Activated CD8-positive, alpha-beta memory T cell treated with anti-CD3 and anti-CD28 coated beads for 1 hour (primary cell): ENCODE measurements at places on chromosomes 3 and 15.

DNA sequence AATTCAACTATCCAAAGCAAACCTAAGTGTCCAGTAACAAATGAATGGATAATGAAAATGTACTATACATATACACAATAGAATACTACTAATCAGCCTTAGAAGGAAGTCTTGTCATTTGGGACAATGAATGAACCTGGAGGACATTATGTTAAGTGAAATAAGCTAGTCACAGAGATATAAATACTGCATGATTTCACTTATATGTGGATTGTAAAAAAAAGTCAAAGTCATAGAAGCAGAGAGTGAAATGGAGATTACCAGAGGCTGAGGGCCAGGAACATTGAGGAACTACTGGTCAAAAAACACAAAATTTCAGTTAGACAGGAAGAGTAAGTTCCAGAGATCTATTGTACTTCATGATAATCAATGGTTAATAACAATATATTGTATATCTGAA lies 33.6 kb downstream of the MYO5A start:
- DNase-seq = no peak

- no peak for DNase-seq
These were observed 75.0 kb downstream of the PEX5L start for GRCh38 chr3:179961703-179962078.

DNA sequence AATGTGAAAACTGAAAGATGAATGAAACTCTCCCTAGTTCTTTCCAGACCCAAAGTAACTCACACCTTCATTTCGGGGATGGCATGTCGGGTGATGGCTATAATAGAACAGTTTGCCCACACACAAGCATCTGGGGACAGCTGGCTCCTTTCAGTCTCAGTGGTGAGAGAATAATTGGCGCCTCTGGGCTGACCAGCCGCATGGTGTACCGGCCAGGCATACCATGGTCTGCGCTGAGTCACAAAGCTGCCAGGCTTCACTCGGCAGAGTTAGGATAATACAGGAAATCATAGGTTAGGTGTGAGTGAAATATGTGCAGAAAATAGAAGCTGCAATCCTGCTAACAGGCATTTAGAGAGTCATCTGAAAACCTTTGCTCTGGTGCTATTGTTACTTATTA lies 80.4 kb upstream of the IGF1R start:
- DNase-seq = no peak

DNA sequence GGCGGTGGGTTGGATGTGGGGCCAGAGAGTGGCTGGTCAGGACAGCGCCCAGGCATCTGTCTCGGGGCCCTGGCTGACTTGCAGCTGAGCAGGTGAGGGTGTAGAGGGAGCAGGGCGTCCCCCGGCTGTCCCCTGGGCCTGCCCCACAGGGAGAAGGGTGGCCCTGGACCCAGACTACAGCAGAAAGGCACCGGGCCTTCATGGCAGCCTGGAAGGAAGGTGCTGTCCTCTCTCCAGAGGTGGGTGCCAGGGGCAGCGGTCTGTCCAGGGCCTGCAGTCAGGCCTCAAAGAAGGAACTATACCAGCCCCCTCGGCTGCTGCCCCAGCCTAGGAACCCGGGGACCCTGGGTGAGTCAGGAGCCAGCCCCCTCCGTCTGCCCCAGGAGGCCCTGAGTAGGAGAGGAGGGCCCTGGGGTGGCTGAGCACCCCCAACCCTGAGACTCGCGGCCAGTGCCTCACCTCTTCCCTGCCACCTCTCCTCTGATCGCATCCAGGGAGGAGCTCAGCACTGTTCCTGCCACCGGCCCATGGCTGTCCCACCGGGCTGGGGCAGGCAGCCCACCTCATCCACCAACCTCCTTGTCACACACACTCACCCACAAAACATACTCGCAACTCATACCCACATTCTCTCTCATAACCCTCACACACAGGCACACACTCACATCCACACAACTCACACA lies 133.5 kb downstream of the FBLN2 start:
- no peak for DNase-seq

DNA sequence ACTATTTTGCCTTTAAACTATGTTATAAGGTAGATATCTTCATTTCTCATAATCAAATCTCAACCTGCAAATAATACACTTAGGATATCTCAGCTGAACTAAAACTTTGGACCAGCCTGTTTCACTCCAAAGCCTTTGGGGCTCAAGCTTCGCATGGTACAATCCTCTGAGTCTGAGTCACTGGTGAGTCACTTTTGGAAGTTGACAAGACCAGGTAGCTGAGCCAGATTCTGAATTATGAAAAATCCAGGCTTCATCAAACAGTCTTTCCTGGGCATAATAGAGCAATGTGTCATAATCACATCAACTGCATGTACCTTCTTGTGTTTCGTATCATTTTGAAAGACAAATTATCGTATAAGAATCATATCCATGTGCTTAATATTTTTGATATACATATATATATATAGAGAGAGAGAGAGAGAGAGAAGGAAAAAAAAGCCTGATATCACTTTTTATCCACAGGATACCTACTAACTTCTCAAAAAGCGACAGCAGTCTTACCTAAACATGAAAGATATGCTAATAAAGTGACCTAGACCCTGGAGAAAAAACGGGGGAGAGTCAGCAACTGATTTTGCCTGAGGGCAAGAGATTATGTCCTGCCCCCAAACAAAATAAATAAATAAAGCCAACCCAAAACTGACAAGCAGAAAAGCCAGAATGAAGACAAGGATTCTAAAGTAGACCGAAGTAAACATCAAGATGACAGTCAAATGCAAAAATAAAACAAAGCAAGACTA lies 263.9 kb upstream of the TGFBR2 start:
- DNase-seq = no peak

DNA sequence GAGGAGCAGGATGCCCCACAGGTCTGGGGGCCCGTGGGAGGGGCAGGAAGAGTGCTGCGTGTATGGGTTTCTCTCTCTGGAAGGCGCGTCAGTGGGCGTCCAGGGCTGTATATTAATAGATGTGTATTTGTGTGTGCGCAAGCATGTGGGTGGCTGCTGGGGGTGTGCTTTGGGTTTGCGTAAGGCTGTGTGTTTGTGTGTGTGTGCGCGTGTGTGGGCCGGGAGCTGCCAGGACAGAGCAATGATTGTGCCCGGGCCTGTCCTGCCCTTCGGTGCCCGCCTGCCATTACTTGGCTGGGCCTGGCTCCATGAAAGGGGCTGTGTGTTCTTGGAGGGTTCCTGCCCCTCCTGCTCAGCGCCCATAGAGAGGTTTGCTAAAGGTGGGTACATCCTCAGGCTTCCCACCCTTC lies 16.3 kb downstream of the CSPG4 start:
- no peak for DNase-seq

DNA sequence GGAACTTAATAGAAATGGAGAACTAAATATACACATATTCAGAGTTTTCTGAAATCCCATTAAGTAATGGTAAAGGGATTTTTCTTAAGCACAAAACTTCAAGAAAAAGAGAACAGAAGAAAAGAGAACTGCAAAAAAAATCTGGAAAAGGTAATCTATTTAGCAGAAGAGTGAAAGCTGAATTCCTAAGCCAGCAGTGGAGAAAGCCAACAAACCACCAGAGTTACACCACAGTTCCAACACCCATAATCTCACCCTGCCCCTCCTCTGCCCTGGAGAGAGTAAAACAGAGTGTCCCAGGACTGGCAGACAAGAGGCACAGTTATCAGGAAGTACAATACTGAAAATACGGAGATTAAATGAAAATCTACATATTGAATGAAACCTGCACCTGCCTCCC lies 29.4 kb downstream of the TP53BP1 start:
- DNase-seq = no peak

- DNase-seq = no peak
These were observed 6.0 kb downstream of the CTSH start for GRCh38 chr15:78938658-78939488.

DNA sequence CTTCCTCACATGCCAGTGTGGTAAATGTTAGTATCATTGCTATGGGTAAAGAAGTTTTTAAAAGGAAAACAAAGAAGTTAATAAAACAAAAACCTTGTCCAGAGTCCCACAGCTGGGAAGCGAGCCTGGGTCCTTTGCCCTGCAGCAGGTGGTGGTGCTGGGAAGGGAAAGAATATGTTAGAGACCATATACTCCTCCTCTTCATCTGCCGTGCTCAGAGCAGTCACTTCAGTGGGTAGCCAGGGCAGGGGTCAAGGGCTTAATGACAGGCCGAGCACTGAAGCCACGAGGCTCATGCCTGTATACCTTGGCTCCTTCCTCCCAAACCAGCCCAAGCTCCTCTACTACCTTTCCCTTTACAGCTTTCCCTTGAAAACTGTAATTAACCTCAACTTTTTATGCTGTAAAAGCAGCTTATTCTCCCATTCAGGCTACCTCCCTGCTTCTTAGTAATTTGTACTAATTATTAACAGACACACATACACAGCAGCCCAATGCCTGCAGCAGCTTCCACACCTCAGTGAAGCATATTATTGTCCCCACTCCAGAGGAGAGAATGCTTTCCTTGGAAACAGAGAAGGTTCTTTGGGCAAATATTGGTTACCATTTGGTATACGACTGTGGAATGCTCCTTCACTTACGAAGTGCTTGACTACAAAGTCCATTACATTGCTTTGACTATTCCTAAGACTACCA lies 362.1 kb downstream of the EPHB1 start:
- DNase-seq = no peak

GRCh38 chr3:12591456-12591855 lies 34.6 kb downstream of the MKRN2 start:
- DNase-seq = no peak

- DNase-seq = no peak
These were observed 111.0 kb downstream of the GRM7 start for GRCh38 chr3:6971933-6972332.

- DNase-seq = no peak
These were observed 3.9 kb downstream of the SLC6A1 start for GRCh38 chr3:10996345-10997013.

DNA sequence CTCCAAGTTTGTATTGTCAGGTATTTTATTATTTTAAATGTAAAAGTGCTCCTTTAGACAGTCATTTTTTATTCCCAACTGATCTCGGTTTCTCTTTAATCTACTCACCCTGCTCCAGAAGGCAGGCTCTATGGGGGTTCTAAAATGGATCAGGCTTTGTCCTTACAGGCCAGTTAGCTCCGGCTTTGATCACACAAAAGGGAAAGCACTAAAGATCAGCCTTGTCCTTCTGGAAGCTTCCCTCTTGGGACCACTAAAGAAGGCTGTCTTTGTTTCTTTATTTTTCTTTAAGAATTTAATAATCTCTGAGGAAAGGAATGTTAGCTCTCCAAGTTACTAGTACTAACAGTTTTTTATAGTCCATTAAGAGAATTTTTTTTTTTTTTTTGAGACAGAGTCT lies 560.5 kb upstream of the ZNF717 start:
- no peak for DNase-seq

DNA sequence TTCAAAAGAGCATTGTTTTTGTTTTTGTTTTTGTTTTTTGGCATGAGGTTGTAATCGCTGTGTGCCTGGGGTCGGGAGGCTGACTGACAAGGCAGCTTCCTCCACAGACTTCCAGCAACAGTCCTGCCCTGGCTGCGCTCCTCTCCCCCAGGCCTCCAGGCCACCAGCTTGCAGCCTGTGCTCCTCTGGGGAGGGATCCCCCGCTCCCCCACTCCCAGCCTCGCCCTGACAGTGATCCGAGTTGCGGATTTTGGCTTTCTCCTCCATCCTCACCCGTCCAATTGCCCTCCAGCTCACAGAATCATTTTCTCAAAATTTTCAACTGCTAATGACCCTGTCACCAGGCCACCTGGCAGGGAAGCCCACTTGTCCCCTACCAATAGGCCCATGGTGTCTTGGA lies 36.5 kb upstream of the PCSK6 start:
- no peak for DNase-seq

- no peak for DNase-seq
These were observed 117.5 kb downstream of the PGPEP1L start for GRCh38 chr15:98889930-98890695.

DNA sequence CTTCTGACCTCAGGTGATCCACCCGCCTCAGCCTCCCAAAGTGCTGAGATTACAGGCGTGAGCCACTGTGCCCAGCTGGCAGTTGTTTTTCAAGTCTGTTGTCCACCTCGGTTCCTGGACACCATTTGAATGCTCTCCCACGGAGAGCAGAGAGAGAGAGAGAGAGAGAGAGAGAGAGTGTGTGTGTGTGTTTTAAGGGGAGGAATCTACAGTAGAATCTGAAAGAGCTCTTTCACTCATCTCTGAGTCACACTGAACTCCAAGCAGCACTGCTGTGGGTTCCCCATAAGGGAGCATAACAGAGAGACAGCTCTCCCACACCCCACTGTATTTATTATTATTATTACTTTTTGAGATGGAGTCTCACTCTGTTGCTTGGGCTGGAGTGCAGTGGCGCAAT lies 156.6 kb downstream of the RPLP1 start:
- no peak for DNase-seq

- no peak for DNase-seq
These were observed 8.6 kb downstream of the TFG start for GRCh38 chr3:100717637-100718487.

- DNase-seq = no peak
These were observed 223.5 kb downstream of the NEK10 start for GRCh38 chr3:27145719-27146118.

DNA sequence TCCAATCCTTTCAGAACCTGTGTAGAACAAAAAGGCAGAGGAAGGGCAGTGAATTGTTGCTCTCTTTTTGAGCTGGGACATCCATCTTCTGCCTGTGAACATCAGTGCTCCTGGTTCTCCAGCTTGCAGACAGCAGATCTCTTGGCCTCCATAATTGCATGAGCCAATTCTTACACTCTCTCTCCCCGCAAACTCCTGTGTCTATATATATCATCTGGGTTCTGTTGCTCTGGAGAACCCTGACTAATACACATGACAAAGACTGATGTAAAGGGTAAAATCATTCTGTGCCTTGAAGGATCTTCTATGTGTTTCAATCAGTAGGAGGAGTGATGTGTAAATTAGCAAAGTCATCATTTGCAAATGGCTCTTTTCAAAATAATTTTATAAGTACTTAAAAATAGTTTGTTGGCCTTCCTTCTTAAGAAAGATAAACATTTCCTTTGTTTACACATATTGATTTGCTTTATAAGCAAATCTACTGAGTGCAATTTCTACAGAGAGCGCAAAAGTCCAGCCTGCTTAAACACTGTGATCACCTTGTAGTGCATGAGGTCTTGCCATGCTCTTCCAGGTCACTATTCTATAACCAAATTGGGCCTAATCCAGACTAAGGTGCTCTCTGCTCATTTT lies 154.9 kb upstream of the ANKRD28 start:
- no peak for DNase-seq

DNA sequence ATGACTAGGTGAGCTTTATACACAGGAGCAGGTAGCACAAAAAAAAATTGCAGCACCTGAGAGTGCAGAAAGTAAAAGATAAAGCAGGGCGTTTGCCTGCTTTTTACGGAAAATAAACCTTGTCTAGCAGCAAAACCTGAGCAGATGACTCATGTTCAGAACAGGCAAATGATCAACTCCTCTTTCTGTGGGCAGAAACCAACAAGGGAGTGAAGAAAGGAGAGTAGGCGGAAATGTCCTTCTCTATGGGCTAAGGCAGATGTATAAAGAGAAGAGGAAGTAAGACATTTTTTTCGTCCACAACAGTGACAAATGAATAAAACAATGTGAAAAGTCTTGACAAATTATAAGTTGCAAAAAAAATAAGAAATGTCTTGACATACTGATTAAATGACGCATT lies 24.5 kb upstream of the GMNC start:
- no peak for DNase-seq

- no peak for DNase-seq
These were observed 470.1 kb upstream of the NR2F2 start for GRCh38 chr15:95860406-95860805.
